ENCODE measurements at places on chromosomes 1 and 21.
A peak's percentile ranks its signal among the peaks of the same experiment; 100 is the strongest.

GRCh38 chr21:44579056-44579832 lies 1.2 kb downstream of the KRTAP10-5 start:
- no peak for DNase-seq

DNA sequence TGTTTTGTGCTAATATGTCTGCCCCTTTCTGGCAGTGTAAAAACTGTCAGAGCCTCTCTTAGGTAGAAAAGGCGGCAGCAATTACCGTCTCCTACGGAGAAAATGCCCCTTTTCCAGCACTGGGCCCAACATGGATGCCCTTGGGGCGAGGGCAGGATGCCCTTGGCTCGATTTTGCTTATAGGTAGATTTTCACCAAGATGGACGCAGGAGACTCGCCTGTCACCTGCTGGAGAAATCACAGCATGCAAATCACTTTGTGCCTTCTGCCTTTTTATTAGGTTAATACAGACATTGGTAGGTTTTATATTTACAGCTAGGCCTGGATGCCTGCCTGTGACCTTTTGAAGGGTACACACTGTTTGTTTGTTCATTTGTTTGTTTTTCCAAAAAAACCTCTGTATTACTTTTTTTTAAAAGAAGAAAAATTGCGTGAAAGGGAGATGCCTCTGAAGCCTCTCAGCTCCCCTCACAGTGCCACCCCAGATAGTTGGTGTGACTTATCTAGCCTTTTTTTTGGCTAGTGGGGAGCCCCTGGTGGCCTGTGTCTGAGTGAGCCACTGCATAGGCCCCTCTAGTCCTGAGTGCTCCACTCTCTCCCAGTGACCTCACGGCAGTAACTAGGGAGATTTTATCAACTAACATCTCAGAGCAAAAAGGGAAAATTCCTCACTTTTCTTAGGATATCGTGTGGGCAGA lies 2.5 kb downstream of the ATP1B1 start:
- no peak for DNase-seq

DNA sequence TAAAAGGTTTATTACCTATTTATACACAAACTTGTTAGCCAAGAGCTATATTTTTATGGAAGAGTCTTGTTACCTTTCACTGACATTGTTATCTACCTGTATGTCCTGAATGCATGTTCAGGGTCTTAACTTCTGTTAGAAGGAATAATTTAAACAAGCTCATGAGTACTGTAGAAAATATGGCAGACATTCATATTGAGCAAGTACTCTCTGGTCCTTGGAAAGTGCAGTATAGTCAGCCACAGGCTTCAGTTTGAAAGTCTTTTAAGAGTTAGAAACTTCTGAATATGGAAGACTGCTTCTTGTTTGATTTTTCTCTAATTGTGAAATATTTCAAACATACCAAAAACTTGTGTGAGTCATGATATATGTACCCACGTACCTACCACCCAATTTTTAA lies 16.6 kb downstream of the DIP2A start:
- DNase-seq: no peak

DNA sequence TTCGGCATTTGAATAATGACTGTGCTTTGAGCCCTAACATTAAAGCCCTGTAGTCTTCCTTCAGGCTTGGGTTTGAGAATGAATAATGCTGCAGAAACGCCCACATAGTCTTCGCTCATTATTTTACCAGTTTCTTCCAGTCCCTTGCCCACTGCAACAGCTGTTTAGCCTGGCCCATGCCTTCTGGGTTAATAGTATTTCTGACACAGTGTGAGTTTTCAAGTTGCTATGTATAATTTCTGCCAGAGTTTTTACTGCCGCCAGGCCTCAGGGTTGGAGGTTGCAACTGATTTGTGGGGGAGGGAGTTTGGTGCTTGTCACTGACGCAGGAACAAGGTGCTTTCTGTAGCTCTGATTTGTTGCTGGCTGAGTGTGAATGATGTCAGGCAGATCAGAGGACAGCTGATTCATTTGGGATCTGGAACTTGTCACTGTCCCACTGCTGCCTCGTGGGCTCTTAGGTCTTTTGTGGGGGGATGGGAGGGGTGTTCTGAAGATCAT lies 109.8 kb downstream of the MAST2 start:
- no peak for DNase-seq

DNA sequence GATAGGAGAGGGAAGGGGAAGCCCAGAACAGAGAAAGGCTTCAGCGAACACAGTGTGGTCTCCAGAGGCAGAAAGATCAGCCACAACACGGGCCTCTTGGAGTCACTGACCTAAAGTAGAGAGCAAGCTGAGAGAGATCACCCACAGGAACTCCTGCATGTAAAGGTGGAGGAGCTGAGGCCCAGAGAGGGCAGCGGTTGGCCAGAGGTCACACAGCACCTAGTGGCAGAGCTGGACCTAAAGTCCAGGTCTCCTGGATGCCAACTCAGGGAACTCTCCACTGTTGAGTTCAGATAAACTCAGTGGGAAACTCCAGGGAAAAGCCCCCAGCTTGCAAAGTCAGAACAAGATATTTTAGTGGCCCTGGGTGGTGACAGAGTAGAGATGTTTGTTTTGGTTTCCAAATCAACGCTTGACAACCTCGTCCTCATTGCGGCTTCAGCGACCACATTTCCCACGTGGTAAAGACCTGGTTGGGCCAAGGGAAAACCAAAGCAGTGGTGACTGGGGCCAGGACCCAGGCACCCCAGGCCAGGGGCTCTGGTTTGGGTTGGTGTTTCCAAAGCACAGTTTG lies 4.6 kb downstream of the IFFO2 start:
- no peak for DNase-seq

GRCh38 chr1:171948511-171948910 lies 107.2 kb downstream of the DNM3 start:
- no peak for DNase-seq

DNA sequence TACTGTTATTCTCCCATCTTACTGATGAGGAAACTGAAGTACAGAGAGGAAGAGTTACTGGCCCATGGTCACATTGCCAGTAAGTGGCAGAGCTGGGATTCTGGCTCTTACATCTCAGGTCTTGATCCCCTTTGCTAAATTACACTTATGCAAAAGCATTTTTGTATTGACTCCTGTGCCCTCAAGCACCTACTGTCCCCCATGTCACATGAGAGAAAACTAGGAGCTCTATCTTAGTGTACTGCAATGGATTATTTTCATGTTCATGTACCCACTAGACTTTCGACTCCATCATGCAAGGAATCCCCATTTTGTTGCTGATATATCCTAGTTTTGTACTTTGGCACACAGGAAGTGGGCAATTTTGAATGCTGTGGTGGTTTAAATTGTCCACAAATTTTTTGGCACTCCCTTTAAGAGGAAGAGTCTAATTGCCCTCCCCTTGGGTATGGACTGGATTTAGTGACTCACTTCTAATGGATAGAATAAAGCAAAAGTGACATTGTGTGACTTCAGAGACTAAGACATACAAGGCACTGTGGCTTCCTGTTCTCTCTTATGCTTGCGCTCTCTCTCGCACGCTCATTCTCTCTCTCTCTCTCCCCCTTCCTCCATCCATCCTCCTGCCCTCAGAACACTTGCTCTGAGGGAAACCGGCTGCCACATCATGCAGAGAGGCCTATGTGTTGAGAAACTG lies 43.5 kb upstream of the JAK1 start:
- DNase-seq: no peak

- no peak for DNase-seq
Observed at GRCh38 chr1:232767305-232768074, 37.7 kb upstream of the MAP10 start.

GRCh38 chr21:39503123-39503762 lies 51.5 kb downstream of the SH3BGR start:
- DNase-seq: no peak

GRCh38 chr1:40899230-40899870 lies 37.2 kb upstream of the CITED4 start:
- no peak for DNase-seq

- DNase-seq: no peak
Observed at GRCh38 chr1:44401256-44402228, 3.5 kb upstream of the RNF220 start.

DNA sequence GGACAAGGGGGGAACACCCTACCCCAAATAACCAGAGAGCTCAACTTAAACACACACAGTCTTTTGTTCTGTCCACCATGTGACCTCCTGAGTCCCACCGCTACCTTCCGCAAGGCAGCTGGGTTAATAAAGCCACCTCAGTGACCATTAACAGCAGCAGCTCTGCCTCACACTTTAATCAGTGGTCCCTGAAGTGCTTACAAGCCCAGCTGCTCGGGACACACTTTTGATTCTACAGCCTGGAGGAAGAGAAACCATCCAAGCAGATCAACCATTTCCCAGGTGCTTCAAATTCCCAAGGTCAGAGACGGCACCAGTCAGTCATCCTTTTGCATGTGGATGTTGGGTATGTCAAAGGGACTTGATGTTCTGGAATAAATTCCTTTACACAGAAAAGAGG lies 70.1 kb downstream of the KCNJ15 start:
- DNase-seq: no peak

GRCh38 chr1:245823408-245824147 lies 668.8 kb downstream of the KIF26B start:
- no peak for DNase-seq

DNA sequence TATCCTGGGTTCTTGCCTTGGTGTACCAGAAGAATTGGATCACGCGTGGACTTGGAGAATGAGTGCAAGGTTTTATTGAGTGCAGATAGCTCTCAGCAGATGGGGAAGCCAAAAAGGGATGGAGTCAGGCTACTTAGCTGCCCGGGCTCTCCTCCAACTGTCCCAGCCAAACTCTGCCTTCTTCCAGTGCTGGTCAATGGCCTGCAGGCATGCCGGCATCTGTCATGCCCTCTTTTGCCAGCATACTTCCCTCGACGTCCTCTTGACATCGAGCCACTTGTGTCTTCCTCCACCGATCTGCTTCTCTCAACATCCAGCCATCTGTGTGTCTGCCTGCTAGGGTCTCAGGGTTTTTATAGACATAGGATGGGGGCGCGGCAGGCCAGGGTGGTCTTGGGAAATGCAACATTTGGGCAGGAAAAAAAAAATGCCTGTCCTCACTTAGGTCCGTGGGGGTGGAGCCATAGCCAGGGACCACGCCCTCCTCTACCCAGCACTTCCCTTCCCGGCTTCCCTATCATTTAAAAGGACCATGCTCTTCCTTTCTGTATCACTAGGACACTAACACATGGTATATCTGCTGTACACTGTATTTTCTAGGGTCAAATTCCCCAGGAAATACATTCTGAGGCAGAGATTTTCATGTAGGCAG lies 47.0 kb upstream of the BCAR3 start:
- no peak for DNase-seq

GRCh38 chr1:86641318-86641717 lies 63.1 kb upstream of the SH3GLB1 start:
- no peak for DNase-seq

DNA sequence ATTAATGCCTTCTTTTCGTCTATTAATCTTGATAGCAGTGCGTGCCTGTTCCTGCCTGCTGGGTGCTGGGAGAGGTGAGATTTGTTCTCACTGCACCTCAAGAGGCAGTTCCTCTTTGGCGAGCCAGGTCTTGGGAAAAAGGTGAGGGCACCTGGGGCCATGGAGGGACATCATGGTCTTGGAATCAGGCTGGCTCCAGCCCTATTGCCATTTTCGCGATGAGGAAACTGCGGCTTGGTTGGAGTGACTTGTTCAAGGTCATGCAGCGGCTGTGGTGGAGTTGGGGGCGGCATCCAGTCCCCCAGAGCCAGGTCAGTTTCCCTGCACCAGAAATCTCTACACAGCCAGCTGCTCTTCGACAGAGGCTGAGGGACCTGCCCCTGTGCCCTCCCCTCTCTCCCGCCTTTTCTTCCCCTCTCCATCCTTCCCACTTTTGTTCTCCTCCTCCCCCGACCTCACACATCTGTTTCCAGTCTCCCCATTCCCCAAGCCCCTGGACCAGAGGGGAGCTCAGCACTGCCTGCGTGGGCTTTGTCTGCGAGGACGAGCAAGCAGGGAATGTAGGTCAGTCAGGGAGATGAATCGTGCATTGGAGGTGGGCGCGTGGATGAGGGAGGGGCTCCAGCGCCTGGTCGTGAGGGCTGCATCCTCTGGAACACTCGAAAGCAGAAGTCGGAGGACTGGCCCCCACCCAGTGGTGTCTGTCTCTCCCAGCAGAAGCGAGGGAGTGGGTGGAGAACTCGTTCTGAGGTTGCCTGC lies 135.1 kb downstream of the ACTL8 start:
- no peak for DNase-seq

DNA sequence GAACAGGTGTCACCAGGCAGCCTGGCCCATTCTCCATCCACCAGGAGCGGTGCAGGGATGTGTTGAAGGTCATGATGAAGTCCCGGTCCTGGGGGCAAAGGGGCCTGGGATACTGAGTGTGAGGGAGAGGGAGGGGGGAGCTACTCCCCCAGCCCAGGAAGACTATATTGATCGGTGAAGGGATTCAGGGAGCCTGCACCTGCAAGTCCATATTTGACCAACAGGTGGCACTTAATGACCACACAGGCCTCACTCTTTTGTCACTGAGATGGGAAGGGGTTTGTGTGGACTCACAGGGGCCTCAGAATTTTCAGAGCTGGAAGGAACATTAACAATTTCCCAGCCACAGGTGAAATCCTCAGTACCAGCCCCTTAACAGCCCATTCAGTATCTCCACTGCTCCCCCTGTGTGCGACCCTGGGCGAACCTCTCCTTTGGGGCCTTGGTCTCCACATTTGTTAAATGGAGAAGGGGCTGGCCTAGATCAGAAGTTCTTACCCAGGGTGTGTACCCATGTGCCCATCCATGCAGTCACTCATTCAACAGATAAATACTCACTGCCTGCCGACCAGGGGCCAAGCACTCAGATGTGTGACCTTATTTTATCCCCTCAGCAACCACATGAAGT lies 55.6 kb downstream of the NKAIN1 start:
- peak; percentile 62 for DNase-seq

GRCh38 chr1:6209661-6210580 lies 4.0 kb downstream of the RNF207 start:
- no peak for DNase-seq

- no peak for DNase-seq
Observed at GRCh38 chr1:167120899-167121298, 27.0 kb downstream of the STYXL2 start.

- DNase-seq: no peak
Observed at GRCh38 chr1:229952670-229953520, 114.1 kb upstream of the GALNT2 start.

GRCh38 chr1:178126741-178127185 lies 32.9 kb downstream of the RASAL2 start:
- no peak for DNase-seq

DNA sequence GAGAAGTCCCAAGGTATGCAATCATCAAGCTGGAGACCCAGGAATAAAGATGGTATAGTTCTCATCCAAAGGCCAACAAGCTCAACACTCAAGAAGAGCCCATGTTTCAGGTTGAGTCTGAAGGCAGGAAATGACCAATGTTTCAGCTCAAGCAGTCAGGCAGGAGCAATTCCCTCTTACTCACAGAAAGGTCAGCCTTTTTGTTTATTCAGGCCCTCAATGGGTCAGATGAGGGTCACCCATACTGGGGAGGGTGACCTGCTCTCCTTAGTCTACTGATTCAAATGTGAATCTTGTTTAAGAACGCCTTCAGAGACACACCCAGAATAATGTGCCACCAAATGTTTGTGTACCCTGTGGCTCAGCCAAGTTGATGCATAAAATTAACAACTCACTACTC lies 262.4 kb downstream of the USP25 start:
- DNase-seq: no peak

Data from progenitor cell of endocrine pancreas (in vitro differentiated cells).